Stimulated activated CD4-positive, alpha-beta T cell treated with anti-CD3 and anti-CD28 coated beads, Interleukin-1b, Interleukin-23, amount 100 ng/mL, for 24 hours (primary cell): ENCODE measurements at places on chromosomes 1 and 21.

DNA sequence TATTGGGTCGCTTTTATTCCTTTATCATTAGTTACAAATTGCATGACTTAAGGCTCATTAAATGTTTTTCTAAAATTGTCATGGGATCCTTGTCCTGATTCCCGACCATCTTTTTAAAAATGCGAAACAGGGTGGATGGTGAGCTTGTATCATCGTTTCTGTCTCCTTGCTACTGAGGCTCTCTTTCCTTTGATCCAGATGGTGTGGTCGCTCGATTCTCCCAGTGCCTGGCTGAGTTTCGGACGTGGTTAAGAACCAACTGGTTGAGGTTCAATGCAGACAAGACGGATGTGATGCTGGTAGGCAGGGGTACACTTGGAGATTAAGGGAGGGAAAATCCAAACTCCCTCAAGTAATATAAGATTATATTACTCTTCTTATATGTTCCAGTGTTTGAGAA lies 1.2 kb downstream of the MIER1 start:
- no peak for DNase-seq

DNA sequence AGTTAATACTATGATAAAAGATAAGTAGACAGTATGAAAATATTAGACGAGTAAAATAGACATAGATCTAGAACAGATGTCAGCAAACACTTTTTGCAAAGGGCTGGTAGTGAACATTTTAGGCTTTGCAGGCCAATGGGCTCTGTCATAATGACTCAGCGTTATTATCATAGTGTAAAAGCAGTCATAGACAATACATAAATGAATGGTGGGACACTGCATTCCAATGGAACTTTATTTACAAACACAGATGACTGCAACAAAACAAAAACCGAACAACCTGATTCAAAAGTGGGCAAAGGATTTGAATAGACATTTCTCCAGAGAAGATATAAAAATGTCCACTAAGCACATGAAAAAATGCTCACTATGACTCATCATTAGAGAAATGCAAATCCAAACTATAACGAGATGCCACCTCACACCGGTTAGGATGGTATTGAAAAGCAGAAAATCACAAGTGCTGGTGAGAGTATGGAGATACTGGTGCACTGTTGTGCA lies 7.3 kb downstream of the GSTM5 start:
- no peak for DNase-seq

DNA sequence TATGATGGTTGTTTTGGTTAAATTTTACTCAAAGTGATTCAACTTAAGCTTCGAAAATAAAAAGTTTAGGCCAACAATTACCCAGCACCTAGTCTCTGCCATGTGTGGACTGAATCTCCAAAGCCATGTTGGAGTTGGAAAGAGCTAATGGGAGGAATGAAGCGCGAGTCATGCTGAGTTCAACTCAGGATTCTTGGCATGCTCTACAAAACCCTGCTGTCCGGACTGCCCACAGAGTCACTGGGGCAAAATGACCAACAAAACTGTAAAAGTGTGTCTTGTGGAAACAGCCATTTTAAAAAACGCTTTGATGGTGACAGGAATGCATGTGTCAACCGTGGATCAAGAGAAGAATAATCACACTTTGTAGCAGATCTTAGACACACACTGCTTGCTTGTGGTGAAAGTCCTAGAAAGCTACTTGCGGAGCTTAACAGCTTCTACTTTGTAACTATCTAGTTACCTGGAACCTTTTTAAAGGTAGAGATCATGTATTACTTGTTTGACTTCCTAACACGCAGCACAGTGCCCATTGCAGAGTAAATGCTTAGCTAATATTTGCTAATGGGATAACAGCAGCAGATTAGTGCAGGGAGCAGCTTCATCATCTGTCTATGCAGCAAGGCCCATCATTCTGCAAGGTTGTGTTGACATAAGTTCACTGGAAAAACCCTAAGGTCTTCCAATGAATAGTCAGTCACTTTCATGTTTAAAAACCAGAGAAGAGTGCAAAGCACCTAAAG lies 7.0 kb upstream of the GBP6 start:
- no peak for DNase-seq

DNA sequence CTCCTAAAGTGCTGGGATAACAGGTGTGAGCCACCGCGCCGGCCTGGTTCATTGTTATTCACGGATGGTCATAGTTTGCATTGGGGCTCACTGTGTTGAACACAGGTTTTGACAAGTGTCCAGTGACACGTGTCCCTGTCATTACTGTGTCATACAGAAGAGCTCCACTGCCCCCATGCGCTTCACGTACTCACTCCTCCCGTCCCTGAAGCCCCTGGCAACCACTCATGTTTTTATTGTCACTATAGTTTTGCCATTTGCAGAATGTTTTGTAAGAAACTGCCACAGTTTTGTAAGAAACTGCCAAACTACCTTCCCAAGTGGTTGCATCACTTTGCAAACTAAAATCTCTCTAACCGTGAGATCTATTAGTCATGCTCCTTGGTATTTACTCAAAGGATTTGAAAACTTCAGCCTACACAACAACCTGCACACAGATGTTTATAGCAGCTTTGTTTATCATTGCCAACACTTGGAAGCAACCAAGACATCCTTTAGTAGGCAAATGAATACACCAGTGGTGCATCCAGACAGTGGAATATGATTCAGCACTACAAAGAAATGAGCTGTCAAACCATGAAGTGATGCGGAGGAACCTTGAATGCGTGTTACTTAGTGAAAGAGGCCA lies 163.2 kb upstream of the COL6A1 start:
- DNase-seq = no peak

GRCh38 chr1:64975127-64975526 lies 8.8 kb upstream of the JAK1 start:
- no peak for DNase-seq

- DNase-seq = no peak
Measured at GRCh38 chr1:157274698-157275534, 136.7 kb upstream of the ETV3 start.

GRCh38 chr21:42837421-42838211 lies 41.7 kb downstream of the WDR4 start:
- no peak for DNase-seq

DNA sequence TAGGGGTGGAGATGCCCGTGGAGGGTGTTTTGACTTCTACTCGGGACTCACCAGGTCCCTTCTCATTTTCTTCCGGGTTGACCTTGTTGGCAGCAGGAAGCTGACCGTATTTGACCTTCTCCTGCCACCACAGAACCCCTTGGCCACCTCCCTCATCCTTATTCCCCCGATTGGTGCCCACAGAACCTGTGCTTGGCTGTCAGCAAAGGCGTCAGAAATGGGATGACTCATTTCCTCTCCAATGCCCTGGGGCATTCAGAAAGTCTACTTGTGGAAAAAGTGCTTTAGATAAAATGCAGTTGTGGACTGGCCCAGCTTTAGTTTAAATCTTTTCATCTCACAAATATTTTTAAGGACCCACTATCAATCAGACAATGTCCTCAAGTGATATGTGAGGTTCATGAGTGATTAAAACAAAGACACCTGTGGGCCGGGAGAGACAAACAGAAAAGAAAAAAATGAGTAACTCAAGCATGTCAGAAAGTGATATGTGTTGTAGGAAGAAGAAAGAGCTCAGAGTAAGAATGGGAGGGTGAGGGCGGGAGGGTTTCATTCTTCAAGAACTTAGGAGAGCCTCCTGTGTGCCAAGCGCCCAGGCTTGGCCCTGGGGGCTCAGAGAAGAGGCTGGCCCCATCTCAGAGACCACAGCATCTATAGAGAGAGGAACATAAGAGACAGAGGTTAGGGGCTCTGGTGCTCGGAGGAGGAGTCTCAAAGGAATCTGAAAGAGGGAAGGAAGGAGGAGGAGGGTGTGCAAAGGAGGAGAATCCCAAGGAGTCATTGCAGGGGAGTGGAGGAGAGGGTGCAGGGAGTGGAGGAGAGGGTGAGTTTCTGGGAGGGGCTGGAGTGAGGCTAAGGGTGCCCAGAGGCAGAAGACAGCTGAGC lies 221.6 kb upstream of the VAMP3 start:
- DNase-seq = no peak

- DNase-seq = no peak
Measured at GRCh38 chr1:85611425-85611824, 30.9 kb downstream of the CCN1 start.

GRCh38 chr1:116175611-116176010 lies 64.4 kb downstream of the MAB21L3 start:
- DNase-seq = no peak

- no peak for DNase-seq
Measured at GRCh38 chr1:54812801-54813484, 11.8 kb upstream of the TTC22 start.

DNA sequence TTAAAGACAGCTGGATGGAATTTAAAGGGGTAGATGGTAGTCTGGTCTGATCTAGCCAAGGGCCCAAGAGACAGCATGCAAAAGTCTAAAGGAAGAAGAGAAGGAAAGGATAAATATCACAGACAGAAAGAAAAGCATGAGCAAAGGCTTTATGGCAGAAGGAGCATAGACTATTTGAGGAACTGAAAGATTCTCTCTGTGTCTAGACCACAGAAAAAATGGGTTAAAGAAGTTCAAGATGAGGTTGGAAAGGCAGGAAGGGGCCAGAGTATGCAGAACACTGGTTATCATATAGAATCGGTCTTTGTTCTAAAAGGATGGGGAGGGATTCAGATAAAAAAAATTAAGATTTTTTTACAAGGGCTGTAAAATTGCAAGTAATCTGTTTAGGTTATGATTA lies 136.8 kb upstream of the SGIP1 start:
- no peak for DNase-seq

GRCh38 chr1:3078430-3078861 lies 9.4 kb downstream of the PRDM16 start:
- DNase-seq = no peak

DNA sequence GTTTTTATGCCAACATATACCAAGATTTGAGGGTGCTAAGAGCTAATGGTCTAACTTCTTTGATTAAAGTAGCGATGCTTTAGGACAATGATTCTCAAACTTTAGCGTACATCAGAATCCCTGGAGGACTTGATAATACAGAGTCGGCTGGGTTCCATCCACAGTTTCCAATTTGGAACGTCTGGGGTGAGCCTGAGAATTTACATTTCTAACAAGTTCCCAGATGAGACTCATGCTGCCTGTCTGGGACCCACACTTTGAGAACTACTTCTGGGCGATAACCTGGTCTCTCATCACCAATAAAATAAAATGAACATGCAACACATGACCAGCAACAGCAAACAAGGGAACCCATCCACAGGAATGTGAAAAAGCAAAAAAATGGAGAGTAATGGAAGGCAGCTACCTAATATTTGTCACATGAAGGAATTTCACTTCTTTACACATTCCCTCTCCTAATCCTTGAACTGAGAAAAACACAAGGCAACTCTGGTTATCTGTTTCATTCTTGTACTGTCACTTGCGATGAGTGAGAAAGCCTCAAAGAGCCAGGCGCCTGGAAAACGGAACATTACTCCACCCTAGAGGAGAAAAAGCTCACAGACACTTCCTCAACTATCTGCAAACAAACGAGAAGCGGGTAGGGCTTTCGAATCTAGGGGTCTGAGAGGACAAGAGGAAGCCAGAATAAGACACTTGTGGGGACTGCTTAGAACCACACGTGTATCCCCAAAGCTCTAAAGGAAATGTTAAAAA lies 14.0 kb downstream of the HSF2BP start:
- DNase-seq = no peak
